ENCODE measurements at places on chromosomes 13 and 19. TPM values are rescaled to one million over a fixed set of nuclear protein-coding genes. Genes with fewer than 3 reads are reported as not detected.

DNA sequence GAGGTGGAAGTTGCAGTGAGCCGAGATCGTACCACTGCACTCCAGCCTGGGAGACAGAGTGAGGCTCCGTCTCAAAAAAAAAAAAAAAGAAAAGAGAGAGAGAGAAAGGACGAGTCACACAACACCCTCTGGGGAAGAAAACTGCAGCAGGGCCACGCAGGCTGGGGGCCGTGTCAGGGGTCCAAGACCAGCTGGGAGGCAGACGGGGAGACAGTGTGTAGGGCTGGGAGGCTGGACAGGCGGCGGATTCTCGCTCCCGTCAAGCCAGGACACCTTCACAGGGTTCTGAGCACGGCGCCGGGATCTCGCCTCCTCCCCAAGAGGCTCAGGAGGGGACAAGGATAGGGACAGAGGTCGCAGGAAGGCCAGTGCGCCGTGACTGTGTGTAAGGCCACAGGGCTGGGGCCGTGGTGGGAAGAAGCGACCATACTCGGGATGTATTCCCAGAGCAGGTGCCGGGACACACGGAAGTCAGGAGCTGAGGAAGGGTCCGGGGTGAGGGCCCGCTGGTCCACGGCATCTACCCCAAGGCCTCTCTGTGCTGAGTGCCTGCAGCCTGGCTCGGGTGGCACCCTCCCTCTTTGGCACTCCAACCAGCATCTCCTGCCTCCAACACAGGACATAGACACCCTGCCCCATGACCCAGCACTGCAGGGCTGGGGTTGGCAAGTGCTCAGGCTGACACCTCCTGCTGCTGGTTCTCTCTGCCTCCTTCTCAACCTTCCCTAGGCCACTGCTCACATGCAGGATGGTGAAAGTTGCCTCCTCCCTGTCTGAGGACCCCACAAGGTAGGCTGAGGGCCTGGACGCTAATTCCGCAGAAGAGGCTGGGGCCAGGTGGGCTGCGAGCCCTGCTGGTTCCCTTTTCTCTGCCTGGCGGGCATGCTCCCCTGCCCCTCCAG lies 21.2 kb downstream of the ZNF787 start:
- DNase-seq = no peak

- no peak for DNase-seq
Measured at GRCh38 chr13:75196147-75196837, 285.7 kb downstream of the TBC1D4 start.

- no peak for DNase-seq
Measured at GRCh38 chr19:29309637-29310036, 96.7 kb upstream of the UQCRFS1 start.

GRCh38 chr19:13984875-13985741 lies 21.0 kb downstream of the RFX1 start:
- no peak for DNase-seq

DNA sequence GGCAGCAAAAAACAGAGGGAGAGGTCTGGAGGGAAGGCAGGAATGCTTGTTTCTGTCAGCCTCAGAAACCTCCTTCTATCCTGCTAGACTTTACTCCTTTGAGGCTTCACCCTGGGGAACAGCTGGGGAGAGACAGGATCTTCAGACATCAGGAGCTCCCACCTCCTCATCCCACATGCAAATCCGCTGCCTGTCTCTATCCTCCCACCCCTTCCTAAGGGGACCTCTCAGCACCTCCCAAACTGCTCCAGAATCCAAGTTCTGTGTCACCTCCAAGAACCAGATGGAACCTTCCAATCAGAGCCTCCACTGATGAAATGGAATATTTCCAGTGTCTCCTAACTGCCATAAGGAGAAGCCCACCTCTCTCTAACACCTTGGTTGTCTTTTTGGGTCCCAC lies 9.7 kb upstream of the ERCC2 start:
- DNase-seq = no peak

DNA sequence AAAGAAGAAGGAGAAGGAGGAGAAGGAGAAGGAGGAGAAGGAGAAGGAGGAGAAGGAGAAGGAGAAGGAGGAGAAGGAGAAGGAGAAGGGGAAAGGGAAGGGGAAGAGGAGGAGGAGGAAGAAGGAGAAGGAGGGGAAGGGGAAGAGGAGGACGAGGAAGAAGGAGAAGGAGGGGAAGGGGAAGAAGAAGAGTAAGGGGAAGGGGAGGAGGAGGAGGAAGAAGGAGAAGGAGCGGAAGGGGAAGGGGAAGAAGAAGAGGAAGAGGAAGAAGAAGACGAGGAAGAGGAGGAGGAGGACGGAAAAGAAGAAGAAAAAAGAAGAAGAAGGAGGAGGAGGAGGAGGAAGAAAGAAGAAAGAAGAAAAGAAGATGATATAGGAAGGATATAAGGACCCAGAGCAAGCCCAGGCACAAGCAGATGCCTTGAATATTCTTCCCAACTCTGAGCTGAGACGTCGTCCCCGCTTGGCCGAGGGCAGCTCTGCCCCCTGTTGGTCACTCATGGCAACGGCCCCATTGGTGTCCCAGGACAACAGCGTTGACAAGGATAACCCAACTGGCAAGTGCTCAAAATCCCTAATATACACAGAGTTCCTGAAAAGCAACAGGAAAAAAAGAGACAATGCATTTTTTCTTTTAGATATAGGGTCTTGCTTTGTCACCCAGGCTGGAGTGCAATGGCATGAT lies 30.6 kb upstream of the IGSF23 start:
- no peak for DNase-seq

GRCh38 chr19:46189971-46190888 lies 39.3 kb upstream of the IGFL1 start:
- no peak for DNase-seq

DNA sequence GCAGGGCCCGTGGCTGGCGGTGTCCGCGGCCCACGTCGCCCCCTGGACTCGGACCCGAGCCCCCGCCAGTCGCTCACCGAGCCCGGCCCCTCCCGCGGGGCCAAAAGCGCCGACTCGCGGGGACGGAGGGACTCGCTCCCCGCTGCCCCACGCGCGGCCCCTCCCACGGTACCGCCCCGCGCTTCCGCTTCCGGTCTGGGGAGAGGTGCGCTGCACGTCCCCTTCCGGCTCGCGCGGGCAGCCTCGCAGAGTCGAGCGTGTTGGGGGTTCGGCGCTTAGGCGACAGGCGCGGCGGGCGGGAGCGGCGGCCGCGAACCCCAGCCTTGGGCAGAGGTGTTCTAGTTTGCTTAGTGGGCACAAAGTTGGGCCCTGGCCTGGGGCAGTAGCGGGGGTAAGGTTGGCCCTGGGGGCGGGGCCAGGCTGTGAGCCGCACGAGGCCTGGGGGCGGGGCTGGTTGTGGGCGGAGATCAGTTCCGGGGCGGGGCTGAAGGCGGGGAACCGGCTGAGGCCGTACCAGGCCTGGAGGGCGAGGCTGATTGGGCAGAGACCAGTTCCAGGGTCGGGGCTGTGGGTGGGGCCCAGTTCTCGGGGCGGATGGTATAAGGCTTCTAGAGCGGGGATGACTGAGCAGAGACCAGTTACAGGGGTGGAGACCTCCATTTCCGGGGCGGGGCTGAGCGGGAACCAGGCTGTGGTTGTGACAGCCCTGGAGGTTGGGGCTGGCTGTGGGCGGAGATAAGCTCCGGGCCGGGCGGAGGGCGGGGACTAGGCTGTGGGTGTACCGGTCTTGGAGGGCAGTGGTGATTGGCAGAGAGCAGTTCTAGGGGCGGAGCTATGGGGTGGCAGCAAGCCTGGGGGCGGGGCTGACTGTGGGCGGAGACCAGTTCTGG lies at the start of the genes MBD3L1 and ZNF558:
TSS of gene MBD3L1 (plus strand) at position 246 of the 890 bp plus-strand sequence. CDS start 10,302 bp downstream, outside the sequence.
TSS of gene ZNF558 (minus strand) at position 173 of the 890 bp plus-strand sequence. CDS start 9,645 bp downstream, outside the sequence.
- DNase-seq = peak; percentile 93

DNA sequence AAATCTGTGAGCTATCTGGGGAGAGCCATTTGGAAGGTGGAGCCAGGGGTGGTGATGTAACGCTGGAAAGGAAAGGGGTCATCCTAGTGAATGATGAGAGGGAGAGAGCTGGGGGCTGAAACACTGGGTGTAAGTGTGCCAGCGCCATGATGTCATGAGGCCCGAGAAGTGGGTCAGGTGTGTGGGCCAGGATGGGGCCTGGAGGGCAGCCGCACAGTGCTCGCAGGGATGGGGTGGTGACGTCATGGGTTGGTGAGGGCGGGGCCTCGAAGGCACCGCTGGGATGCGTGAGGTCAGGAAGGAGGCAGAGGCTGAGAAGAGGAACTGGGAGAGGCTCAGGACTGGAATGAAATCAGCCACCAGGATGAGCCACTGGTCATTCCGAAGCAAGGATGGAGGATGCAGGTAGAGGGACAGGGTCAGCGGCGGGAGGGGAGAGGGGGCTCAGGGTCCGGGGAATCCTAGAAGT lies 4.4 kb downstream of the CCDC61 start:
- no peak for DNase-seq

DNA sequence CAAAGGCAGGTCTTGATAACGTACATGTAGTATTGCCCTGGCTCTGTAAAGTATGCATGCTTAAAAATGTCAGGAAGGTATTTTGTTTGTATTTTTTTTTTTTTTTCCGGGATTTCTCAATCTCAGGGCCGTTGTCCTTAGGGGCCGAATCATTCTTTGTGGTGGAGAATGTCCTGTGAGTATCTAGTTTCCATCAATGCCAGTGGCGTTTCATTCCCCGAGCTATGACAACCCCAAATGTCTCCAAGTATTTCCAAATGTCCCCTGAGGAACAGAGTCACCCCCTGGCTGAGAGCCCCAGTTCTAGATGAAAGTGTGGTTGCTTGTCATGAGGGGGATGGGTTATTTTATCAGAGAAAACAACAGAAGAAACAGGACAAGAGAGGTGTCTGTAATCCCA lies 68.7 kb downstream of the ACSBG2 start:
- no peak for DNase-seq

DNA sequence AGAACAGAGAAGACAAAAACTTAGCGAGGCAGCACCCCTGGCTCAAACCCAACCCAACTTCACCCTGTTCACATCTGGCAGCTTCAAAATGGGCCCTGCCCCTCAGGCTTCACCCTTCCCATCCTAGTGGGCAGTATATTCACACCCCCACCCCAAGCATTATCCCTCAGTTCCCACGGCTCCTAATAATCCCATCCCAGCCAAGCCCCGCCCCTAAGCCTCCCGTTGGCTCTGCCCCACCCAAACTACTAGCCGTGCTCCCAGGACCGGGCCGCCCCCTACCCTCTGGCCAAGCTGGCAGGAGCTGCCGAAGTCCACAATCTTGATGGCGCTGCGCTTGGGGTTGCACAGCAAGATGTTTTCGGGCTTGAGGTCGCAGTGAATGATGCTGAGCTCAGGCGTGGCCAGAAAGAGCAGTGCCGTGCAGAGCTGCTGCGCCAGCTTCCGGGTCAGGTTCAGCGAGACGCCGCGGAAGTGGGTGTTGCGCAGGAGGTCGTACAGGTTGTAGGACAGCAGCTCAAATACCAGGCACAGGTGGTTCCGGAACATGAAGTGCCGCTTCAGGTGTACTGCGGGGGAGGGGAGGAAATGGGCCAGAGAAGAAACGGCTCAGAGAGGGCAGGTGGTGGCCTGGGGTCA lies 5.8 kb downstream of the DYRK1B start:
- no peak for DNase-seq

DNA sequence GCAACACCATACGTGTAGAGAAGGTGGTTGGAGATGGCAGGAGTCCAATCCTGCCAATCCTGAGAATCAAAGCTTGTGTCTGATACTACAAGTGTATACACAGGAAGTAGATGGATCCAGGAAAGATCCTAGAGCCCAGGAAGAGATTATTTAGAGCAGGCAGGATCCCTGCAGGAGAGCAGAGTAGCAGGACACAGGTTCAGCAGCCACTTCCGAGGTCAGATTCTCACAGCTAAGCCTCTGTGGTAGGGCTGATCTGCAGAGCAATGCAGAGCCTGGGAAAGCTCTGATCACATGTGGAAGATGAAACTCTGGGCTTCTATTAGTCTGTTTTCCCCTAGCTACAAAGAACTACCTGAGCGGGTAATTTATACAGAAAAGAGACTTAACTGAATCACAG lies 28.5 kb upstream of the ZNF331 start:
- no peak for DNase-seq

The ZNF429 gene
- total RNA-seq = 3.4 TPM

The NAPSA gene
- total RNA-seq = not detected
